Kidney capillary endothelial cell (primary cell): ENCODE measurements at places on chromosomes 6 and 20.

- peak; percentile 19 for DNase-seq
Observed at GRCh38 chr20:13458860-13459451, 179.8 kb downstream of the TASP1 start.

- no peak for DNase-seq
Observed at GRCh38 chr6:112618849-112619248, 271.7 kb downstream of the RFPL4B start.

GRCh38 chr6:87669051-87669450, 33.0 kb downstream of the AKIRIN2 start:
- no peak for DNase-seq

GRCh38 chr6:110674096-110674495, 141.2 kb downstream of the CDK19 start:
- no peak for DNase-seq

GRCh38 chr6:13365320-13365719, 37.0 kb upstream of the TBC1D7 start:
- DNase-seq = no peak

GRCh38 chr20:44717986-44718385, 2.8 kb downstream of the CCN5 start:
- DNase-seq = no peak

- DNase-seq = peak; percentile 89
Observed at GRCh38 chr20:4813863-4814695, 92.4 kb downstream of the PRND start.

- peak; percentile 31 for DNase-seq
Observed at GRCh38 chr6:147201885-147202515, 2.2 kb upstream of the STXBP5 start.

- peak; percentile 16 for DNase-seq
Observed at GRCh38 chr6:48111575-48111974, 578 bp upstream of the PTCHD4 start.

DNA sequence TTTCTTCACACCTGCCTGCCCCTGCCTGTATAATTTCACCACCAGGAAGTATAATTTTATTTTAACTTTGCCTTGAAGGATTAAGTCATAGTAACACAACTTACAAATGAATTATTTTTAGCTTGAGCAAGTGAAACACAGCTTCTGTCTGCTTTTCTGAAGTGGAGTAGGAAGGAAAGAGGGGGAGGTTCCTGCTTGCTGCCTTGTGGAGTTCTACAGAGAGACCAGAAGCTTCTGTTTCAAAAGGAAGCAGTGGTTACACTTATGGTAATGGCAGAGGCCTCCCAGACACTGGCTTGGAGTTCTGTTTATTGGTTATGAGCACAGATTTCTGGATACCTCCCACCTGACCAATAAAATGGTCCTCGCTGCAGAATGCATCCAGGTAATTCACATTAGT, 159.6 kb downstream of the TMEM200A start:
- no peak for DNase-seq

DNA sequence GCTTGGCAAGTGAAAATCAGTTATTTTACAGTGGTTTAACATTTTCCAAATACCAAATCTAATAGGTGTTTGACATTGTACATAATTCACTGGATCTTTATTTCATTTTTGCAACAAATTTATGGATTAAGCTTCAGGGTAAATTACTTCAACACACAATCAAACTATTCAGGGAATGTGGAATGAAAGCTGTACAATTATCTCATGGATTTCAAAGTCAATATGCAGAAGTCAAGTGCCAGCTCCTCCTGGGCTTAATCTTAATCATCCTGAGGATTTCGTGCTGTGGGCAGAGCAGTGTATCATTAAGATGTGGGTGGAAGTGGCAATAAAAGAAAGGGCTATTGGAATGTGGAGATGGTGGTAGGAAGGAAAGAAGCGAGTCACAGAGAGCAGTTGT, 548.8 kb downstream of the COL12A1 start:
- DNase-seq = no peak

DNA sequence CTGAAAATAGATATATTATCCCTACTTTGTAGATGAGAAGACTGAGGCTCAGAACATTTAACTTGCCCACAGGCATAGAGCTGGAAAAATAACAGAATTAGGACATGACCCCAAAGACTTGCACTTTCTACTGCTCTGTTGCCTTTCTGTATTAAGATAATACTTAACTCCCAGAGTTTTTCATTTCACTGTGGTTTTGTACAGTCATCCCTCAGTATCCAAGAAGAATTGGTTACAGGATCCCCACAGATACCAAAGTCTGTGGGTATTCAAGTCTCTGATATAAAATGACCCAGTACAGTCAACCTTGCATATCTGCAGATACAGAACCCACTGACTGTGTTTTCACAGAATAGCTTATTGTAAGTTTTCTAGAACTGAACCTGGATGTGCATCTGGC, 16.8 kb downstream of the MRS2 start:
- no peak for DNase-seq

GRCh38 chr6:71124340-71124739, 164.3 kb upstream of the OGFRL1 start:
- DNase-seq = no peak

GRCh38 chr20:55140631-55141030, 665.2 kb downstream of the DOK5 start:
- no peak for DNase-seq

GRCh38 chr20:36126836-36127527, 27.6 kb upstream of the EPB41L1 start:
- DNase-seq = no peak

DNA sequence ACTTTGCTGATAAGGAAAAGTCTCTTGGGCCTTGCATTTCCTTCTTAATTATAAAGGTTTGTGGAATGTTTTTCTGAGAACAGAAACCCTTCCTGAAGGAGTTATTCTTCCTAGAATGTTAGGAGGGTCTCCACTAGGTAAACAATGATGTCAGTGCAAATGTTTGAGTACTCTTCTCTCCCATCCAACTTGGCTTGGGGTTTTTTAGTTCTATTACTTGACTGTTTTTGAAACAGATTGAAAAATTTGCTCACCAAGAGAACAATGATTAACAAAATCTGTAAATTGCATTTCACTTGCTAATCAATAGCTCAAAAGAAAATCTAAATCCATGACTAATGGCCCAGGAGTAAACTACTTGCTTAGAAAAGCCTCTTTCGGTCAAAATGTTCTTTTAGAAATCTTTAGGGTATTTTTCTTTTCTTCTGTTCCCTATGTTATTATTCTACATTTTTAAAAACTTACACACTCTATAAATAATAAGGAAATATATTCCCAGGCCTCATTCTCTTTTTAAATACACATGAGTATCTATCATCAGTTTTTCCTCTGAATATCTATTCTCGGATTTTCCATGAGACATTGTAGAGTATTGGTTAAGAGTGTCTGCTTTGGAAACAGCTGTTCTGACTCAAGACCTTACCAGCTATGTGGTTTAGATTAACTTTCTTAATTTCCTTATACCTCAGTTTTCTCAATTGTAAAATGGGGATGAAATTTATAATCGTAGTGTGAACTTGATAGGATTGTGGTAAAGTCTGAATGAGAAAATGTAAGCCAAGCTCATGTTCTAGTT, 234.2 kb upstream of the CITED2 start:
- no peak for DNase-seq

DNA sequence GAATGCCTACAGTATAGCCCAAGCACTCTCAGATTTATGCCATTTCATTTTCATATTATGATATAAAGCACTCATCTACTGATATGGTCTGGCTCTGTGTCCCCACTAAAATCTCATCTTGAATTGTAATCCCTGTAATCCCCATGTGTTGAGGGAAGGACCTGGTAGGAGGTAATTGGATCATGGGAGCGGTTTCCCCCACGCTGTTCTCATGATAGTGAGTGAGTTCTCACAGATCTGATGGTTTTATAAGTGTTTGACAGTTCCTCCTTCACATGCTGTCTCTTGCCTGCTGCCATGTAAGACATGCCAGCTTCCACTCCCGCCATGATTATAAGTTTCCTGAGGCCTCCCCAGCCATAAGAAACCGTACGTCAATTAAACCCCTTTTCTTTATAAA, 171.7 kb downstream of the OTOR start:
- DNase-seq = no peak

DNA sequence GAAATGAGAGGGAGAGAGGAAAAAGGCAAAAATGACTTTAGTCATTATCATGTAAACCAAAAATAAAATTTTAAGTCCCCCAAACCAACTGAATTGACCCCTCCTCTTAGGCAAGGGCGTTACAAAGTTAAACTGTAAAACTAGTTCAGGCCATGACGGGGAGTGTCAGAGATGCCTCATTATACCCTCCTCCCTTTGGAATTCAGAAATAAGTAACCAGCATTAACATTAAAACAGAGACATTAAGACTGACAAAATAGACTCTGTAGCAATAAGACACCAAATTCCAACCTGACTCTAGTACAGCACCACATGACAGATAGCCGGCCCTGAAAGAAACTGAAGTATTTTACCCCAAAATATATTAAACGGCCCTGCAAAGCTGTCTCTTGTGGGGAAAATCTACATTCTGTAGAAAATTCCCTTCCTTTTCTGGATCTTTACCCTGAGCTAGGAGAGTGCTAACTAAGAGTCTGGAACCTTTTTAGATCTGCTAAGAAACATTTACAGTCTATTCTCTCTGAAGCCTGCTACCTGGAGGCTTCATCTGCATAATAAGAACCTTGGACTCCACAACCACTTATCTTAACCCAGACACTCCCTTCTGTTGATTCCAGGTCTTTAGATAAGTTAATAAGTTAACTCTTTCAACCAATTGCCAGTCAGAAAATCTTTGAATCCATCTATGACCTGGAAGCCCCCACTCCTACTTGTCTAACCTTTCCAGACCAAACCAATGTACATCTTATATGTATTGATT, 150.7 kb downstream of the PKHD1 start:
- no peak for DNase-seq

DNA sequence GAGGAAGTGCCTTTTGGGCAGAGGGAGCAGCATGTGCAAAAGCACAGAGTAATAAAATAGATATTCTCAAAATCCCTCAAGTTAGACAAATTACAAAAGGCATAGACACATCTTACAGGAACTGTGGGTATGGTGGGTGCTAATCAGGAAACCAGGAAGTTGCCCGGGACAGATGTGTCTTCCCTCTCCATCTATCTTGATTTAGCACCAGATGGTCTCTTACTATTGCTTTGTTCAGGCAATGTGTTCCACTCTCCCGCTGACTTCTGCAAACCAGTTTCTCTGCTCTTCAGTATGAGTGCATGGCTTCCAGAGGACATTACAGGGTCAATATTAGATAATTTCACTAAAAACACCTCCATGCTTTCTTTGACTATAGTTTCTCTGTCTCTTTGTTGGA, 13.2 kb downstream of the CITED2 start:
- DNase-seq = no peak

GRCh38 chr6:161265975-161266374, 7.9 kb downstream of the AGPAT4 start:
- no peak for DNase-seq

- no peak for DNase-seq
Observed at GRCh38 chr20:16203096-16203495, 370.2 kb downstream of the KIF16B start.

DNA sequence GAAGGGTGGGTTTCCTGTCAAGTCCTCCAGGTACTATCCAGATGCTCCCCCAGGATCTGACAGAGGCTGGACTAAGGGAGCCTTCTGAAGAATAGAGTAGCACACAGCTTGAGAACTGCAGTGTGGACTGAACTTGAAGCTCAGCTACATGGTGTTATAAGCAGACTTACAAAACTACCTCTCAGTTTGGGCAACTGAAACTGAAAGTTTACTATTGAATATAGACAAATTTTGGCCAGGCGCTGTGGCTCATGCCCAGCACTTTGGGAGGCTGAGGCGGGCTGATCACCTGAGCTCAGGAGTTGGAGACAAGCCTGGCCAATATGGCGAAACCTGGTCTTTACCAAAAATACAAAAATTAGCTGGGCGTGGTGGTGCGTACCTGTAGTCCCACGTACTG, 348.5 kb downstream of the PLCB1 start:
- no peak for DNase-seq

DNA sequence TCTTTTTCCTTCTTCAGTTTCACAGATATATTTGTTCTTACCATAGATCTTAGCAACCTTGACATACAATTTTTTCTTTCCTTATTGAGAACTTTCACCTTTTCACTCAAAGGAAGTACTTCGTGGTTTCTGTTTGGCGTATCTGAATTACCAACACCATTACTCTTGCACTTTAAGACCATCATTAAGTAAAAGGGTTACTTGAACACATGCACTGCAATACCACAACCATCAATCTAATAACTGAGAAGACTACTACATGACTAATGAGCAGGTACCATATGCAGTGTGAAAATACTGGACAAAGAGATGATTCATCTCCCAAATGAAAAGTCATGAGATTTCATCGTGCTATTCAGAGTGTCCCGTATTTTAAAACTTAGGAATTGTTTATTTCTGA, 21.7 kb upstream of the SENP6 start:
- no peak for DNase-seq
